NCI-H1092 (cell line): ENCODE measurements at places on chromosomes 6 and 20.

DNA sequence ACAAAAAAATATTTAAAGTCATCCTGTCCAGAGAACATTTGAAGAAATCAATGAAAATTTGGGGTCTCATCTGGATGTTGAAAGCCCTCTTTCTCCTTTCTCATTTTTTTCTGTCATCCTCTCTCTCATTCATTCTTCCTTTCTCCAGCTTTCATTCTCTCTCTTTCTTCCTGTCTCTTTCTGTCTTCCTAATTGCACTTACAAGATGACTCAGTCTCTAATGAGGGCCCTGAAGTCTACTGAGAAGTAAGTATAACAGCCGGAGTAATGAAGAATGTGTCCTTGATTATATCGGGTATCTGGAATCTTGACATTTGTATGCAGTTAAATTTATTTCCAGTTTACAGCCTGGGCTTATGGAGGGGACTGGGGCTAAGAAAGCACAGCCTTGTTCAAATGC lies 232.2 kb upstream of the SULF2 start:
- no peak for DNase-seq

DNA sequence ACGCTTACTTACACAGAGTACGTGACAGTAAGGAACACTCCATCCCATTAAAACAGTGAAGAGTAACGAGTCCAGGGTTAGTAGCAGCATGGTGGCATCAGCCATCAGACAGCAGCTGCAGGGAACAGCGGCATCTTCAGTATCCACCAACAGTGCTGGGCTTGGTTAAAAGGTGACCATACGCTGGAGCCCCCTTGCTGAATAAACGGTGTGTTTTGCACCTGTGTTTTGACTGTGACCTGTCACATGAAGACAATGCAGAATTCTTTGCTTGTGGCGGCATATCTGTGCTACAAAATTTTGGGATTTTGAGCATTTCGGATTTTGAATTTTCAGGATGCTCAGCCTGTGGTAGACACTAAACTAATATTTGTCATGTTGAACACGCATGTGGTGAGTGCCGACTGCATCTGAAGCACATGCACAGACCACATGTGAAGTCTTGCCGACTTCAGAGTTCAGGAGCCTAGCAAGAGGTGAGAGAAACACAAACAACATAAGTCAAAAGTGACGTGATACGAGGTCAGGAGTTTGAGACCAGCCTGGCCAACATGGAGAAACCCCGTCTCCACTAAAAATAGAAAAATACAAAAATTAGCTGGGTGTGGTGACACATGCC lies 69.3 kb upstream of the FRMD1 start:
- DNase-seq, result no peak

GRCh38 chr20:33839591-33839990 lies 28.4 kb downstream of the CHMP4B start:
- DNase-seq, result peak; percentile 53

- DNase-seq, result no peak
Observed at GRCh38 chr20:60815656-60816055, 436.4 kb upstream of the CDH4 start.

- no peak for DNase-seq
Observed at GRCh38 chr6:166104107-166104506, 63.5 kb downstream of the TBXT start.

DNA sequence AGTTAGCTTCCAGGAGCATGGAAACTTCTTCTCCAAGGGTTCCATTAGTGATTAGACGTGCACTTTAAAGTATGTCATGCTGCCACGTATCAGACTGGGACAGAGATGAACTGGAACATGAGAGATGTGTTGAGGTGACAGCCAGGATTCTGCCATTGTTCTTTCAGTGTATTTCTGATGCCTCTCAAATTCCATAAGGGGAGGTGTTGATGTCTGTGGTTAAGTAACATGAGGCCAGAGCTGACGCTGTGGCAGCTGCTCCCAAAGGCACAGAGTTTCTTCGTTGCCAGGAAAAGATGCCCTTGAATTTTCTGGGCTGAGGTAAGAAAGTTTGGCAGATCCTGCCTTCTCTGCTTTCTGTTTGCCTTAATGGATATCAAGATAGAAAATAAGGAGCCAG lies 63.5 kb downstream of the TRMT6 start:
- no peak for DNase-seq

- DNase-seq, result no peak
Observed at GRCh38 chr6:150134280-150134920, 8.4 kb upstream of the PPP1R14C start.

- no peak for DNase-seq
Observed at GRCh38 chr20:51581571-51581970, 39.1 kb upstream of the NFATC2 start.

DNA sequence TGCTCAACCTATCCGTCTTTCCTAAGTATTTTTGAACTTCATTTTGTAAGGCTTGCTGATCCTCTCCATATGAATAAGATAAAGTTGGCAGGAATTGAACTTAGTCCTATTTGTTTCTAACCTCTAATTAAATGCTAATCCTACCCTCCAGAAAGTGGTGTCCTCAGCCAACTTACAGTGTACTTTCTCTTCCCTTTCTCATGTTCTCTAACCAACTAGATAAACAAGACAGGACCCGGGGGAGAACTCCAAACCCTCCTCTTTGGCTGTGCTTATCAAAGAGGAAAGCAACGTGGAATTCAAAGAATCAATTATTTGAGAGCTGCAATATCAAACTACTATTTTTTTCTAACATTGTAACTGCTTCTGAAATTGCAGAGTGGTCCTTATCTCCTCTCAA lies 56.5 kb upstream of the NRSN1 start:
- DNase-seq, result no peak

DNA sequence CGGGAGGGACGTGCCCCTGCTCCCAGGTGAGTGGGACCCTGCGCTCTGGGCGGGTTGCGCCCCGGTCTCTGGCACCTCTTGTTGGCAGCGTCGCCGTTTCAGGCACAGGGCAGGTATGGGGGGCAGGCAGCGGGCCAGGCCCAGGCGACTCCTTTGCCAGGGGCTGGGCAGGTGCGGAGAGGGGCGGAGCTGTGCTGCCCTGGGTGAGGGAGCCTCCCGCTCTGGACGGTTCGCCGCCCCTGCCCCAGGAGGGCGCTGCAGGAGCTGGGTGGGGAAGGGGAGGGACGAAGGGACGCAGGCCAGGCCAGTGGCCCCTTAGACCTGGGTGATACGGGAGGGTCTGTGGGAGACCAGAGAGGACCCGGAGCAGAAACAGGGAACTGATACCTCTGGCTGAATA lies 663.9 kb upstream of the DEFB115 start:
- no peak for DNase-seq

- DNase-seq, result no peak
Observed at GRCh38 chr6:14912226-14912625, 333.6 kb upstream of the JARID2 start.

DNA sequence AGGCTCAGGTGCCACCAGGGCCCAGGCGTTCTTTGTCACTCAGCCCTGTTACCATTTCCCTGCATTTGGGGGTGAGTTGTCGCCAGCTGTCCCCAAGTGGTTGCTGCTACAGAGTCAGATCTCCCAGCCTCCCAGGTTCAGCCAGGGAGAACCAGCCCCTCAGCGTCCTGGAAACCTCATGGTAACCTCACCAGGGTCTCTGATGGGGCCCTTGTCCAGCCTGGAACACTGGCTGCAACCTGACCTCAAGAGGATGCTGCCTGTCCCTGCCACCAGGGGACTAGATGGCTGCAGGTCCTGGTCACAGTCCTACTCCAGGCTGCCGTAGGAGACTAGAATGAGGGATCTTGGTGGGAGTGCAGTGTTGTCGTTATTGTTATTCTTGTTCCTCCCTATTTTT lies 228.3 kb upstream of the PDE10A start:
- DNase-seq, result no peak

DNA sequence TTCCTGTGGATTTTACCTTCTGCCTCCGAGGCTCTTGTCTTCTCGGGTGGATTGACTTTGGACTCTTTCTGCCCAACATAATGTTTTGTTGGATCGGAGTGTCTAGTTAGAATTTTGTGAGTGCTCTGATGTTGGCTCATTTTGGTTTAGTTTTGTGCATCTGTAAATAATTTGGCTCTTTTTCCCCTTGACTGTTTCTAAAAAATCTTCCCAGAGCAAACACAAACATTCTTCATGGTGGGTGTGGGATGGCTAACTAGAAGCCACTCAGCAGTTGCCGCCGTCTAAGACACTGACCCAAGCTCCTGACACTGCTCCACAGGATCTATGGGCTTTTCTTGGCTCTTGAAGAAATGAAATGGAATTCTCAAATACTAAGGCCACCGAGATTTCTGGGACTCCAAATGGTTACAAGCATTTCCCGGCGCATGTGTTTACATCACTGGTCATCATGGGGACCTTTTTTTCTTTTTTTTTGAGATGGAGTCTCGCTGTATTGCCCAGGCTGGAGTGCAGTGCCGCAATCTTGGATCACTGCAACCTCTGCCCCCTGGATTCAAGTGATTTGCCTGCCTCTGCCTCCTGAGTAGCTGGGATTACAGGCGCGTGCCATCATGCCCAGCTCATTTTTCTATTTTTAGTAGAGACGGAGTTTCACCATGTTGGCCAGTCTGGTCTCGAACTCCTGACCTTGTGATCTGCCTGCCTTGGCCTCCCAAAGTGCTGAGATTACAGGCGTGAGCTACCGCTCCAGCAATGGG lies 92.0 kb upstream of the FRMD1 start:
- DNase-seq, result no peak

- no peak for DNase-seq
Observed at GRCh38 chr6:35165630-35166071, 24.5 kb upstream of the TCP11 start.

DNA sequence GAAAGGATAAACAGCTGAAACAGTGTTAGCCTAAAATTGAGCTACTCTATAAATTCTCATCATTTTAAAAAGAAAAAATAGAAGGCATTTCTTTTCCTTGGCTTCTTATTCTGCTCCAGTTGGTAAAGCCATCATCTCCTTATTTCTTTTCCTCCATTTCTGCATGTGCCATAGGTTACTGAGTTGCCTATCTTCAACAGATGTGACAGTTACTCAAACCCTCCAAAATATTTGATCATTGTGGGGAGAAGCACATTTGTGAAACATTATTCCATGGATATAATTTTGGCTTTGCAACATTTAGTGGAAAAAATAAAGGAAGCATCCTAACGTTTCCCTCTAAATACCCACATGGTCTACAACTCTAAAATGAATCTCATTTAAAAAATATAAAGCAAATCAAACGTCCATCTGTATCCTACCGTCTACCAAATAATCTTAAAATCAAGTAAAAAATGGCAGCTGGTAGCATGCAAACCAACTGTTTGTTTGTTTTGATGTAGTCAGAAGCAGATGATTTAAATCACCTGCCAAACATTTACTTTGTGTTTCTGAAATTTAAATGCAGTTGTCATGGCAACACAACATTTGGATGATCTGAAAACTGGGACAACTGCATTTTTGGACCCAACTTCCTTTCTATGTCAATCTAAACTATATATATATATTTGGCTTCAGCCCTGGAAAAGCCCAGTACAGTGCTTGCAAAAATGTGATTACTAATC lies 16.8 kb upstream of the SNX9 start:
- no peak for DNase-seq

DNA sequence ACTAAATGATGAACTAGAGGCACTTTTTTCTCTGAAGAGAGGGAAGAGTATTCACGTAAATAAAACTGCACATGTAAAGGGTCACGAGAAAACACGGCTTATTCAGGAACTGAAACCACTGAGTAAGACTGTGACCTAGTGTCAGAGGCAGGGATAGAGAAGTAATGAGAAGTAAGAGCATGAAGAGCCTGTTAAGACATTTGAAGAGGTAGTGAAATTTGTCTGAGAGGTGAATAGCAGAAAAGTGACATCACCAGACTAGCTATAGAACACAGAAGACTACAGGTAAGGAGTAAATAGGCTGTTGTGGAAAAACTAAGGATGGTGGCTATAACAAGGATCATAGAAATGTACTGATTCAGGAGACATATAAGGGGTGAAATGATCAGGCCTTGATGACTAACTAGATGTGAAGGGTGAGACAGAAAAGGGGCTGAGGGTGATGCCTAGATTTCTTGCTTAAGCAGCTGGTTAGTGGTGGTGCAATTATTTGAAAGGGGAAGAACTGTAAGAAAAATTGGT lies 76.8 kb downstream of the REV3L start:
- no peak for DNase-seq

GRCh38 chr20:6515261-6515660 lies 252.2 kb upstream of the BMP2 start:
- DNase-seq, result no peak

- no peak for DNase-seq
Observed at GRCh38 chr6:27901801-27902200, 10.4 kb downstream of the OR2B2 start.

GRCh38 chr6:41713650-41714291 lies 21.6 kb downstream of the TFEB start:
- DNase-seq, result no peak

GRCh38 chr20:61475729-61476128 lies 223.7 kb downstream of the CDH4 start:
- no peak for DNase-seq

DNA sequence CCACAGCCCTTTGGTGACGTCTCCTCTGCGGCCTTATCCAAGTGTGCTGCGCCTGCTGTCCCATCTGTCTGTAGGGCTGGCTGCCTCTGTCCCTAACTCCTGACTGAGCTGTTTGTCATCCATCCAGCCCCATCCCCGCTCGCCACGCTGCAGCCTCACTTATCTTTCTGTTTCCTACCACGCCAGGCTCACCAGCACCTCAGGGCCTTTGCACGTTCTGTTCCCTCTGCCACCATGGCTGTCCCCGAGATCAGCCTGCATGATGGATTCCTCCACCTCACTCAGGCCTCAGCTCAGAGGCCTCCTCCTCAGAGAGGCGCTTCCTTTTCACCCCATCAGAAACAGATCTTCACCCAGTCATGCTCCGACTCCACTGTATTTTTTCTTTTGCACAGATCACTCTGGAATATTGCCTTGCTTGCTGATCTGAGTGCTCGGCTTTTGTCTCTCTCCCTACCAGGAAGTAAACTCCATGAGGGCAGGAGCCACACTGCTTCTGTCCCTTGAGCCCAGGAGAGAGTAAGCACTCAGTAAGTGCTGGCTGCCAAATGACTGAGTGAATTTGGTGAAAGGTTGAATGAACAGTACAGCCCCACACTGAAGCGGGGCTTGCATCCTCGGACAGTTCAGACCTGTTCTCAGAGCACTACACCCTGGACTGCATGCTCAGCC lies 34.5 kb downstream of the BPIFB1 start:
- no peak for DNase-seq

- DNase-seq, result no peak
Observed at GRCh38 chr6:8113131-8113654, 10.8 kb upstream of the EEF1E1 start.

DNA sequence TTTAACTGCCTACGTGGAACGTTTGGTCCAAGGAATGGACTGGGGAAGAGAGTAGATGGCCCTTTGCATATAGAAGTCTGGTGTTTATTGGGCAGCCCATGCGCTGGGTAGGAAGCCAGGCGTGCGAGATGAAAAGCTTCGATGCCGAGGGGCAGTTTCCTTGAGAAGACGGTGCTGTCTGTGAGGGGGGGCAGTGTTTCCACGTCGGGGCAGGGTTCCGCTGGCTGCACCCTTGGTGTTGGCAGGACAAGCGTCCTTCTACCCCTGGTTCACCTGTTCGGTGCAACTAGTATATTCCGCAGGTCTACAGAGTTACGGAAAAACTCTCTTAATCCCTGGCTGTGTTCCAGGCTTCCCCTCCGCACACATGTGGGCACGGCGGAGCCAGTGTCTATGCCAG lies 88.2 kb downstream of the SMOC2 start:
- no peak for DNase-seq
